ENCODE measurements at places on chromosomes 2 and 18.

GRCh38 chr2:235612181-235612950 lies 118.5 kb downstream of the AGAP1 start:
- no peak for DNase-seq

DNA sequence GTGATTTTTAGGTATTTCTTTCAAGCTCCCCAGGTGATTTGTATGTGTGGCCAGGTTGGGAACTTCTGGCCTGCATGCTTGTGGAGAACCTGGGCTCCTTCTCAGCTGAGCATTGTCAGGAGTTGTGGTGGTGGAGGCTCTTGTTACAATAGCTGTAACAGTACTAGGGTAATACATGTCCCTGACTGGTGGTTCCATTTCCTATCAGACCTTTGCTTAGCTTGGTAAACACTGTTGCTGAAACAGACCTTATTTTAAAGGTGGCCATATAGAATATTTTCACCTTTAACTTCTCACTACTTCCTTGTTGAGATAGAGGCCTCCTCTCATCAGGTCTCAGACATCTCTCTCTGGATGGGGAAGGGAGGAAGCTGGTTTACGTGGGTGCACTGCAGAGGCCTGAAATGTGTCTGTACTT lies 79.2 kb downstream of the SETBP1 start:
- DNase-seq = no peak

GRCh38 chr2:72668647-72669046 lies 157.2 kb downstream of the EXOC6B start:
- no peak for DNase-seq

DNA sequence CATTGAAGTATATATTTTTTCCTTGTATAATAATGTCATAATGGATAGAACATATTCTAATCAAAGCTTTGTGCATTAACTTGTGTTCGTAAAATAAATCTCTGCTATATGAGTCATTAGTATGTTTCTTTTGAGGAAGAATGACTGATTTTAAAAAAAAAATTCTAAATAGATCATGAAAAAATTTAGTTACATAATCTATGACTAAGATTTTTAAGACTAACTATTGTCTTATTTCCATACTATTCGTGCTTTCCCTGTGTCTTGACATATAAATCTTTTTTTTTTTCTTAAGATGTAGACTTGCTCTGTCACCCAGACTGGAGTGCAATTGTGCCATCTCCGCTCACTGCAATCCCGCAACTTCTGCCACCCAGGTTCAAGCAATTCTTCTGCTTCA lies 226.1 kb downstream of the DSEL start:
- no peak for DNase-seq

- no peak for DNase-seq
Measured at GRCh38 chr18:78073275-78073674, 823.6 kb downstream of the GALR1 start.

GRCh38 chr18:64180617-64181016 lies 31.7 kb upstream of the LINC00305 start:
- DNase-seq = no peak

DNA sequence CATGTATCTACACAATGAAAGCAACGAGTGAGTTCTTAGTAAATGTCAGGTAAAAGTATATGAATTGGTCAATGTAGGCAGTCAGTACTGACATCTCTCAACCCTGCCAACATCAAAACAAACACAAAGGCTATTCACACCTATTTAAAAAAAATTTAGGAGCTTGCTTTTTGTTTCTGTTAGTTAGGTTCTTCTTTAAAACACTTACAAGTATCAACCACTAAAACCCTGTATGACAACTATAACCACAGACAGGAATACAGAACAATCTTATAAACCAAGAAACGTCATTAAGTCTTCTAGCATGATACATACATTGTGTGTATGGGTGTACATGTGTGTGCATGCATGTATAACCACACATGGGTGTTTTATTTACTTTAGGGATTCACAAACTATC lies 131.0 kb downstream of the TCF4 start:
- no peak for DNase-seq

- no peak for DNase-seq
Measured at GRCh38 chr2:99877963-99878362, 264.4 kb downstream of the AFF3 start.

DNA sequence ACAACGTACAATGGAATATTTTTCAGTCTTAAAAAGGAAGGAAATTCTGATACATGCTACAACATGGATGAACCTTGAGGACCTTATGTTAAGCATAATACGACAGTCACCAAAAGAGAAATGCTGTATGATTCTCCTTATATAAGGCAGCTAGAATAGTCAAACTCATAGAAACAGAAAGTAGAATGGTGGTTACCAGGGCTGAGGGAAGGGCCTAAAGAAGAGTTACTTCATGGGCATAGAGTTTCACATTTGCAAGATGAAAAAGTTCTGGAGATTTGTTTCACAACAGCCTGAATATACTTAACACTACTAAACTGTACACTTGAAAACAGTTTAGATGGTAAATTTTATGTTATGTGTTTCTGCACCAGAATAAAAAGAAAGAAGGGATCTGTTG lies 113.3 kb downstream of the GALNT1 start:
- no peak for DNase-seq

DNA sequence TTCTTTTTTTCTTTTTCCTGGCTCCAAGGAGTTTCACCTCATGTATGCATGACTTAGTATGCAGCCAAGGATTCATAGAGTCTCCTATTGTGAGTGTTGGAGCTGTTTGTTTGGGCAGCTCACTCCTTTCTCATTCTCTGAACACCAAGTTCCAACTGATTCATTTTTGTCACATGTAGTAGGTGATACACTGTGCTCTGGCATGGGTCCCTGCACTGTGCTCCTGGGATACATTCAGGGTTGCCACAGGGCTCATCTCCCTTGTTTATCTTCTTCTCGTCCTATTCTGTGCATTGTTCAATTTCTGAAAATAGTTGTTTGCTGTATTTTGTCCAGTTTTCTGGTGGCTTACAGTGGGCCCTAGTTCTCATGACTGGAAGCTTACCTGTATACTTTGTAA lies 96.8 kb downstream of the ZNF407 start:
- no peak for DNase-seq

DNA sequence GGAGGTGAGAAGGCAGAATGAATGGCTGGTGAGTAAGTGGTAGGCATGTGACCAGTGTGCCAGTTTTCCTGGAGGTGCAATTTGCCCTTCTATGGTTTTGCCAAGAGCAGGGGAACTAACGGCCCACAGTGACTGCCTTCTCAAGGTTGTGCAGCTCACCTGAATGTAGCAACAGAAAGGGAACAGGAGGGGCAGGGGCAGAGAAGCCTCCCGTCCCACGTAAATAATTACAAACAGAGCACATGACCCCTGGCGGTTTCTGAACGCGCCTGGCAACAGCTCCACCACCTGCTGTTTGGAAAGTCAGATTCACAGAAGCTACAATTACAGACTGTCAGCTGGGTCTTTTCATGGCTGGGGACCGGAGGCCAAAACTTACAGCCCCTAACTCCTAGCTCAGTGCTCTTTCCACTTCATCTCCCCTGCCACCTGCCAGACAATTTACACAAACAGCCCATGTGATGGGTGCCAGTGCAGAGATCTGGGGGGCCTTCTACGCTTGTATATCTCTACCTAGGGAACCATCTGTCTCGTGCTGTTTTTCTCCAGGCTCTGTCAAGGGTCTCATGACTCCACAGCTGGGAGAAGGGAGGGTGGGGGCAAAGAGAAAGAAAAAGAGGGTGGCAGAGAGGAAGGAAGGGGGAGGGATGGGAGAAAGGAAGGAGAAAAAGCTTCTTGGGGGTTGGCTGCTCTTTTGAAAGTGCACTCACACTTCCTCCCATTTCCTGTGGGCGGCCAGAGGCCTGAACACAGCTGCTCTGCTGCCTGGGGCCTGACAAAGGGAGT lies 69.6 kb downstream of the POLR1A start:
- DNase-seq = peak; percentile 62

DNA sequence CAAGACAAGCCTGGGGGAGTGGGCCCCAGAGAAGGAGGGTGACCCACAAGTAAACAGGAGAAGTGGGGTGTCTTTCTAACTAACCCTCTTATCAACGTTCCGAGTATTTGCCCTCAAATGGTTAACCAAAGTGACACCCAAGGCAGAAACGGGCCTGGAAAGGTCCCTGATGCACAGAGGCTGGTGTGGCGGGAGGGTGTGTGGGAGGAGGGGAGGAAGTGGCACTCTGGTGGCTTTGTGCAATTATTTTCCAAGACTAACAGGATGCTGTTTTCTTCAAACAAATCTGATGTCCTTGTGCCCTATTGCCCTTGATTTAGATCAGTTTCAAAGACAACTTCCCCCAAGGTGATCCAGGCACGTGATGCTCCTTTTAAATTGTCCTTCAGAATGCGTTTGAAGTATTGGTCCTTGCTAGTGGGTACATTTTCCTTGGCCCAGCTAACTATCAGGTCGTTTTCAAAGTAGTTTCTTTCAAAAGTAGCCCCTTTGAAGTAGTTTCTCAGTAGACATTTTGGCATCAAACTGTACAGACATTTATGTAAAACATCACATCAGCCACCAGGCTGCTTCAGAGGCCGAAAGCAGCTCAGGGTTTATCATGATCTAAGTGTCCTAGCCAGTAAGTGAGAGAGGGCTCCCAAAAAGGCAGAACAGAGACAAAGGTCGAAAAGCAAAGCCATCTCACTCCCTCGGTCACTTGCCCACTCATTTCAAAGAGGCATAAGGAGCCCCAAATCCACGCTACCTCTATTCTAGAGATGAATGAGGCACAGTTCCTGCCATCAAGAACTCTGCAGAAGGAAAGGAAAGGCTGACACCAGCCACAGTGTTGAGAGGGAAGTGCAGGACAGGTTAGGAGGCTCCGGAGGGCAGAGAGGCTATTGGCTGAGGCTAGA lies 371.1 kb upstream of the ID2 start:
- DNase-seq = no peak

GRCh38 chr2:190670182-190670946 lies 21.5 kb downstream of the NAB1 start:
- DNase-seq = no peak

DNA sequence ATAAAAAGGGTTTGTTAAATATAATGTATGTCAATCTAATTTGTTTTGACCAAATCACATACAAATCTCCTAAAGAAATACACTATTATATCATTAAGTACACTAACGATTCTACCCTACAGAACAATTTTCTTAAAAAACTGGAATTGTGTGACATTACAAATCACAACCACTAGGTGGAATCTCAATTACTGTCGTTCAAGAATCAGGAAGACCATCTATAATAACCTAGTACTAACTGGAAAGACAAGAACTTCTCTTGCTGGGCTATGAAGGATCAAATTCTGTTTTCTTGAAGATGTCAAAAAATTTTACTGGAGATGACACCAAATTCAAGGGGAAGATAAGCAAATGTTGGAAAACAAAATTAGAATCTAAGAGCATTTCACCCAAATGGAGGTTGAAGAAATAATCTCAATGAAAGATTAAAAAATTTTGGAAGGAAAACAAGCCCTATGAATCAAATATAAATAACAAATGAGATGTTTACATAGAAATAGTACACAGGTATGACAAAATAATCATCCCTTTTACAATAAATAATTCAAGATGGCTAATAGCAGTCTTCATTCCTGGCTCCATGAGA lies 110.9 kb downstream of the STK39 start:
- DNase-seq = peak; percentile 47

DNA sequence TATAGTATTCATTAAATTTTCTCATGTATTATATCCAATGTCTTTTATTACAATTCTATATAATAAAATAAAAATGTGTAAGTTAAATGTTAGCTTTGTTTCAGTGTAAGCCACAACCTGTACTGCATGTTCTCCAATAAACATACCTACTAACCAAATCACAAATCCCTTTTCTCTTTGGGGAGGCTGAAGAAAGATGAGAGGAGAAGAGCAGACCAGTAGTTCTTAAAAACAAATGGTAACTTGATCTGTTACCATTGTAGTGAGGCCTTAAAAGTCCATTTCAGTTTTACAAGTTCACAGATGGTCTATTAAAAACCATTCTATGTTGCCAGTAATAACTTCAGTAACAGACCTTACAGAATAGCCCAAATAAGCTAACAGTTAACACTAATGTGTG lies 100.5 kb downstream of the SOS1 start:
- no peak for DNase-seq

- DNase-seq = peak; percentile 11
Measured at GRCh38 chr2:31347750-31348149, 66.8 kb downstream of the XDH start.

- DNase-seq = no peak
Measured at GRCh38 chr2:46193356-46193755, 103.9 kb upstream of the EPAS1 start.

GRCh38 chr2:66929632-66930338 lies 467.3 kb upstream of the ETAA1 start:
- peak; percentile 29 for DNase-seq
